Esophagus squamous epithelium (tissue), 5 donors: ENCODE measurements at places on chromosomes 7 and 10.

GRCh38 chr10:125030567-125031197, 88.8 kb downstream of the ZRANB1 start:
- no peak for DNase-seq

DNA sequence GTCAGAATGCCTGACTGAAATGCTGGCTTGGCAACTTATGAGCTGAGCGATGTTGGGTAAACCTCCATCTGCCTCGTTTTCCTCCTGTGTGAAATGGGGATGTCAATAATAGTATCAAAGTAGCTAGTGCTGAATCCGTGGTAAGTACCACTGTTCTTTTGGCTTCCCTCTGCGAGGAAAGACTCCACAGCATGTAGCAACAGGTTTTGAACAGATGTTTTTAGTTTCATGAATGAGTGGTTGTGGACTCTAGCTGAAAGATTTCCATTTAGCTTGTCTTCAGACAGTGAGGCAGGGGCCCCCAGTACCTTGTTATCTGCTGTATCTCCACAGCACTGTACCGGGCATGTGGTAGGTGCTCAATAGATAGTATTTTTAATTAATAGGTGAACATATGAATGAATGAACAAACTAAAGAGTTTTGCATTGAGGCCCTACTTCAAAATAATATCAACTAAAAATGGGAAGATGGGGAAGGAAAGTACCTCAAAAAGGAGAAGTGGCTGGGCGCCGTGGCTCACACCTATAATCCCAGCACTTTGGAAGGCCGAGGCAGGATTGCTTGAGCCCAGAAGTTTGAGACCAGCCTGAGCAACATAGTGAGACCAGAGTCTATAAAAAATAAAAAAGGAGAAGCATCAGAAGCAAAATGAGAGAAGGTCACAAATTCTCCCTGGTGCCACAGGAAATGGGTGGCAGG, 5.6 kb upstream of the DLG5 start:
- DNase-seq, result no peak

DNA sequence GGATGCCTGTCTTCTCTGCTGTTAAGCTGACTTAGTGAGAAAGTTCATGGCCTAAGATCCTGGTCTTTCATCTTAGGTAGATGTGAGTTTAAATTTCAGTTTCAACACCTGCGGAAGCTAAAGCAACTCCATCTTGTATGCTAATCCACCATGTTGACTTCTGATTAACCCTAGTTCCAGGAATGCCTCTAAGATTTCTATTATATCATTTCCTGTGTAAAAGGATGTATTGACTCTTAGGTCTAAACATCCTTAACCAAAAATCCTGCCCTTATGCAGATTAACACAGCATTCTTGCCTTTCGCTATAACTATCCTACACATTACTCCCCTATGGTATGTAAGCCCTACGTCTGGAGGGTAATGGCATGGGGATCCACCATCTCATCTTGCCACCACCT, 94.4 kb upstream of the CCDC6 start:
- DNase-seq, result no peak

GRCh38 chr7:26197153-26198115, 3.1 kb downstream of the HNRNPA2B1 start:
- DNase-seq, result no peak

DNA sequence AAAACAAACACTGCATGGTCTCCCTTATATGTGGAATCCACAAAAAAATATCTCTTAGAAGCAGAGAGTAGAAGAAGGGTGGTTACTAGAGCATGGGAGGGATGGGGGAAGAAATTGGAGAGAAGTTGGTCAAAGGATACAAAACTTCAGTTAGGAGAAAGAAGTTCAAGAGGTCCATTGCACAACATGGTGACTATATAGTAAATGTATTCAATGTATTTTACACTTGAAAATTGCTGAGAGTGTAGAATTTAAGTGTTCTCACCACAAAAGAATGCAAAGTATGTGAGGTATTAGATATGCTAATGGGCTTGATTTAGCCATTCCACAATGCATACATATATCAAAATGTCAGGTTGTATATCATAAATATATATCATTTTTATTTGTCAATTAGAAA, 232.0 kb upstream of the CELF2 start:
- DNase-seq, result no peak

DNA sequence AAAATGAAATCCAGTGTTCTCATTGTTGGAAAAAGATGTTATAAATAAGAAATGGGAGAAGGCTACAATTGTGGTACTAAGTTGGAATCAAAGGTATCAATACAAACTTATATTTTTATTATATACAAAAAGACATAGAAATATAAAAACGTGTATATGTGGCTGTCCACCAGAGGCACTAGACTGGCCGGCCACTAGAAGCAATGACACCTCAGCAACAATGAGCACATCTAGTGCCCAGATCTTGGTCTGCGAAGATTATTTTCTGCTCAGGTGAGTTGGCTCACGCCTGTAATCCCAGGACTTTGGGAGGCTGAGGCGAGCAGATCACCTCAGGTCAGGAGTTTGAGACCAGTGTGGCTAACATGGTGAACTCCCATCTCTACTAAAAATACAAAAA, 21.6 kb downstream of the IDE start:
- no peak for DNase-seq

DNA sequence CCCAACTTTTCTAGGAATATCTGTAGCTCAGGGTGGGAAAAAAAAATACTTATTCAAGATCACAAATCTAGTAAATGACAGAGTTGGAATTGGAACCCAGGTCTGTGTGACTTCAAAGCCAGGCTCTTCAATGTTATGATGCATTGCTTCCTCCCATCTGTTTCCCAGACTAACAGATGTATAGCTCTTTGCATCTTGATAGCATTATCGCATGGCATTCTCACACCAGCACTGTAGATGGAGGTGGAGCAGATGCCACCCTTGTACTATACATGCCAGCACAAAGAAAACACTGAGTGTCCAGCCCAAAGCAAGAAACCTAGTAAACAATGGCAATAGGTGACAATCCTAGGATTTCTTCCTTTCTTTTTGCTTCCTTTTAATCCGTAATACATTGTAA, 497.3 kb downstream of the NEBL start:
- DNase-seq, result no peak

DNA sequence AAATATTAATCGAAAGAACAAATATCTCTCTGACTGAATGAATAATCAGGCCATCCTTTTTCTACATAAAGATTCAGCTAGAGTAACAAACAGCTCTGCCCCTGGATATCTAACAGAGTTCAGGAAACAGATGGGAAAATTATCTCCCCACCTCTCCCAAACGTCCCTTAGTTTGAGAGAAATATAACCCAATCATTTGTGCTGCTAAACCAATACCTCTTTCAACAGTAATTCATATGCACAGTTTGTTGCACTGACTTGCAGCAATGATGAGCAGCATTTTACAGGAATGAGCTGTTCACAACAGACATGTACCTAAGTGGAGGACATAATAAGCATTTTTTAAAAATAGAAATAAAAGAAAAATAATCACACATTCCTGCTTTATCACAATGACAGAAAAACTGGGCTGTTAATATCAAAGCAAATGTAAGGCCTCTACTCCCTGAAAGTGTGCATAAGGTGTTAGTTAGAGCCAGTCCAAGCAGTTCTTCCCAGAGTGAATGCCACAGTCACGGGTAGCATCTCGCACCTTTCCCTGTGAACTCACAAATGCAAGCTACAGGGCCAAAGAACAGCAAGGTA, 2.3 kb downstream of the CREB3L2 start:
- DNase-seq, result no peak

GRCh38 chr7:39623047-39623731, at the start of gene RALA:
TSS of gene RALA (plus strand) at chr7:39623572. CDS start at chr7:39686668, 63,096 bp downstream.
- peak; percentile 44 for DNase-seq

DNA sequence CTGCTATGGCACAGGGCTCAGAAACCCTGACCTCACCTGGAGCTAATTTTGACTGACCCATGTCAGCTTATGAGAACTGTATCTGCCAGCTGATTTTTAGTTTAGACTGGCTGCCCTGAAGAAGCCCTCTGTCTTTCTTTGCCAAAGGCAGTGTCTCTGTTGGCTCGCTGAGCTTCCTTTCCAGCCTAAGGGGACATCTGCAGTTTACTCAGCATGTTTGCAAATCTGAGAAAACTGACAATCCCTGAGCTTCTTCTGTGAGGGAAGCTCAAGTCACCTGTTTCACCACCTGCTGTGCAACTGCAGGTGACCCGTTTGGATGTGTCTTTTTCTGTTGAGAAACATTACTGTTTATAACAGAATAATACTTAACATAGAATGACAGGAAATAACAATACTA, 46.0 kb downstream of the PRKAR2B start:
- DNase-seq, result no peak

- DNase-seq, result no peak
Observed at GRCh38 chr7:50658696-50659095, 93.5 kb upstream of the DDC start.

- DNase-seq, result no peak
Observed at GRCh38 chr7:84294847-84295455, 100.4 kb upstream of the SEMA3A start.

- no peak for DNase-seq
Observed at GRCh38 chr7:124697746-124698145, 67.8 kb downstream of the GPR37 start.

DNA sequence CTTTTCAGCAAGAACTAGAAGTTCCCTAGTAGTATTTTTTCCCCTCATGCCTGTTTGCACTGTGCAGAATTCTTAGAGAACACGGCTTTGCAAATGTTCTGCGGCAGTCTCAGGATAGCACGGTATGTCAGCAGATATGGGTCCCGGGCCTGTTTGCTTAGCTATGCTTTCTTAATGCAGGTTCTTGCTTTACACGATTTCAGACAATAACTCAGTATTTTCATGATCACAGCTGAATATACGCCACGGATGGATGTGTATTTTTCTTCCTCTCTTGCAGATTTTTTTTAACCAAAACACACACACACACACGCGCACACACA, 137.3 kb downstream of the HECW1 start:
- no peak for DNase-seq

DNA sequence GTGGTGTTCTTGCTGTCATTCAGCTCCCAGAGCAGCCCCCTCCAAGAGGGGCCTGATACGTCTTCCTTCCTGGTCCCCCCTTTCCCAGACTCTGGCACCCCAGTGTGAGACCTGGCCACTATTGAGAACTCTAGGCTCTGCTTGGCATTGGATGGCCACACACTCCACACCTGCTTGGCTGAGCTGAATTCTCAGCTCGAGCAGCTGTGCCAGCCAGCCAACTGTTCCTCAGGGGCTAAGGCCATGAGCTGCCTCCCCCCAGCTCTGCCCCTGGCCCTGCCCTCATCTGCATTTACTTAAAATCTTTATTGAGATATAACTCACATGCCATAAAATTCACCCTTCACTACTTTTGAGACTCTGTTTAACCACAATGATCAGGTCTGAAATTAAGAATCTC, 6.7 kb downstream of the TLL2 start:
- DNase-seq, result no peak

GRCh38 chr7:40808378-40808942, 673.7 kb downstream of the SUGCT start:
- DNase-seq, result no peak

DNA sequence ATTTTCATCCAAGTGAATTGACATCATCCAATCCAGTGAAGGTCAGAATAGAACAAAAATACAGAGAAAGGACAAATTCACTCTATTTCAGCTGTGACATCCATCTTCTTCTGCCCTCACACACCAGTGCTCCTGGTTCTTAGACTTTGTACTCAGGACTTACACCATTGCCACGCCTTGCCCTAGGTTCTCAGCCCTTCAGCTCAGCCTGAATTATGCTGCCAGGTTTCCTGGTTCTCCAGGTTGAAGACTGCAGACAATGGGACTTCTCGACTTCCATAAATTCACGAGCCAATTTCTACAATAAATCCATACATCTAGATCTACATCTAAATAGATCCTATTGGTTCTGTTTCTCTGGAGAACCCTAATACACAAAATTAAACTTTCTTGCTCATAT, 181.2 kb upstream of the KCND2 start:
- no peak for DNase-seq

DNA sequence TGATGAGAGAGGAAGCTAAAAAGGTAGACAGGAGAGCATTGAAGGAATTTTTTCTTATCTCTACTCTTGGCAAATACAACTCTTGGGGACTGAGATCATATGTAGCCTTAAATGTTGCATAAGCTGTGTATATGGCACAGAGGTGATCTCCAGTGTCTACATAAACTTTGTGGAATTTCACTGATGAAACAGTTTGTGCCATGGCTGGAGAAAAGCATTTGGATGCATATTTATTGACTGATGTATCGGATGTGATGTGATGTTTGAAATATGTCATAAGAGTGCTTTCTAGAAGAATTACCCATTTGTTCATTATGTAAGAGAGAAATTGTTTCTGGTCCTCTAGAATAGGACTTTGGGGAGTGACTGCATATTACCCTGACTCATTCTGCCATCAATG, 244.9 kb upstream of the LRRTM3 start:
- DNase-seq, result no peak

DNA sequence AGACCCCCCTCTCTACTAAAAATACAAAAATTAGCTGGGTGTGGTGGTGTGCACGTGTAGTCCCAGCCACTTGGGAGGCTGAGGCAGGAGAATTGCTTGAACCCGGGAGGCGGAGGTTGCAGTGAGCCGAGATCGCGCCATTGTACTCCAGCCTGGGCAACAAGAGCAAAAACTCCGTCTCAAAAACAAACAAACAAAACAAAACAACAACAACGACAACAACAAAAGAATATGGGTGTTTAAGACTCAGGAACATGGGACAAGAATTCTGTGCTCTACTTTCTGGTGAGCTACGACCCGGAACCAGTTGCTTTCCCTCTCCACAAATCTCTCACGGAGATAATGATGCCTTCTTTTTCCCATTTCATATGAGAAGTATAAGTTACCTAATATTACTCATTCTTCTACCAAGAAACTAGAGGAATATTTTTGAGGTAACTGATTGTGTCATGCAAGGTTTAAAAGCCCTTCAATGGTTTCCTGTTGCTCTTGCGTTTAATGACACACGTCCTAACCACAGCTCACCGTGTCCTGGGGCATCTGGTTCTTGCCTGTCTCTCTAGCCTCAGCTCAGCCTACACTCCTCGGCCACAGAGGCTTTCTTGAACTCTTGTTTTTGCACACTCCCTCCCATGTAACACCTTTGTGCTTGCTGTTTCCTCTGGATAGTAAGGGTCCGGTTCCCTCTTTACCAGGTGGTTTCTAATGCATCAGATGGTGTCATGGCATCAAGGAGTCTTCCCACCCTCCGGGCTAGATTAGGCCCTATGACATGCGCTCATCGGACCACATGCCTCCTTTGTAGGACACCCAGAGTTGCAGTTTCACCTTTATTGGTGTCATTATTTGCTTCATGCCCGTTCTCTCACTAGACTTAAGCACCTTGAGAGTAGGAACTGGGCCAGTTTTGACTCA, 67.5 kb downstream of the PFKFB3 start:
- no peak for DNase-seq

DNA sequence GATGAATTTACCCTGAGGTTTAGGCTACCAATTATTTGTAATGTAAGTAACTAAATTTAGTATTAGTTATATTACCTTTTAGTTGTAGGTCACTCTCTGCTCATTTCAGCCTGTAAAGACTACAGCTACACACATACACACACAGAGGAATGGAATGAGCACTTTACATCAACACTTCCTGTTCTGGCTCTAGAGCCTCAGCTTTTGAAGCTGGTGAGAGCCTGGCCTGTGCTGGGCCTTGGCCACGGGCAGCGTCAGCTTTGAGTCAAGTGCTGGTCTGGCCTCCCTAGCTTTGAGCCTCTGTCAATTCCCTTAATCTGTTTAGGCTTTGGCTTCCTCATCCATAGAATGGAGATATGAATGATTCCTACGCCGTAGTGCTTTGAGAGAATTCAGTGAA, 141.7 kb downstream of the EGFR start:
- no peak for DNase-seq

GRCh38 chr7:134327896-134328295, 11.2 kb upstream of the SLC35B4 start:
- no peak for DNase-seq
